ENCODE measurements at places on chromosomes 1 and 21. TPM values are rescaled to one million over a fixed set of nuclear protein-coding genes. Genes with fewer than 3 reads are reported as not detected.

DNA sequence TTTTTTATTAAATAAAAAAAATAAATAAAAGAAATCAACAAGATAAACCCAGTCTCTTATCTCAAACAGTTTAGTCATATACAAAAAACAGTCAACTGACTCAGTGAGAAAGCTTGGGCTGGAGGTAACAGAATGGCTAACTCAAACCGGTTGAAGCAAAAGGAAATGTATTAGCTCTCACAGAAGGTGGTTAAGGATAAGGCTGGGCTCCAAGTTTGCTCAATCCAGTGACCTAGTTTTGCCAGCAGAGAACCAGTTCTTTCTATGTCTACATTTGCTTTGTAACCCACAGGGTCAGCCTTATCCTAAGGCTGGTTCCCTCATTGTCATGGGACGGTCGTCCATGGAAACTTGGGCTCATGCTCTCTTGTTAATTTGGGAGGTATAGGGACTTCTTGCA, 144.5 kb upstream of the L1TD1 start:
- DNase-seq, result no peak

GRCh38 chr1:165635823-165636222, 4.8 kb downstream of the MGST3 start:
- DNase-seq, result no peak

DNA sequence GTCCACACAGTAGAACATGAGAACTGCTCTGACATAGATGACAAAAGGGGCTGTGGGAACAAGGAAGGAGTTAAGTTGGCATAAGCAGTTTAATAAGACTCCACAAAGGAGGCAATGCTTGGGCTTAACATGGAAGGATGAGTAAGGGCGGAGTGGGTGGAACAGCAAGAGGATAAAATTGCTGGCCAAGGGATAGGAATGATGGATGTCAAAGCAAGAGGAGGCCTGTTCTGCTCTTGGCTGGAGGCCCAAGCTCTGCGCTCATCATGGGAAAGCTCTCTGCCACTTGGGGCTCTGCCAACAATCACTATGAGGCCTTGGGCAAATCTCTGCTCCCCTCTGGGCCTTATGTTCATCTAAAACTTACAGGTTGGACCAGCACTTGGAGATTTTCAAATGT, 98.3 kb upstream of the CAMK1G start:
- no peak for DNase-seq

GRCh38 chr1:37325010-37325409, 149.4 kb upstream of the ZC3H12A start:
- no peak for DNase-seq

Gene PRRX1
- total RNA-seq, result not detected

- no peak for DNase-seq
Measured at GRCh38 chr1:80495806-80496205, 1304.9 kb upstream of the ADGRL2 start.

DNA sequence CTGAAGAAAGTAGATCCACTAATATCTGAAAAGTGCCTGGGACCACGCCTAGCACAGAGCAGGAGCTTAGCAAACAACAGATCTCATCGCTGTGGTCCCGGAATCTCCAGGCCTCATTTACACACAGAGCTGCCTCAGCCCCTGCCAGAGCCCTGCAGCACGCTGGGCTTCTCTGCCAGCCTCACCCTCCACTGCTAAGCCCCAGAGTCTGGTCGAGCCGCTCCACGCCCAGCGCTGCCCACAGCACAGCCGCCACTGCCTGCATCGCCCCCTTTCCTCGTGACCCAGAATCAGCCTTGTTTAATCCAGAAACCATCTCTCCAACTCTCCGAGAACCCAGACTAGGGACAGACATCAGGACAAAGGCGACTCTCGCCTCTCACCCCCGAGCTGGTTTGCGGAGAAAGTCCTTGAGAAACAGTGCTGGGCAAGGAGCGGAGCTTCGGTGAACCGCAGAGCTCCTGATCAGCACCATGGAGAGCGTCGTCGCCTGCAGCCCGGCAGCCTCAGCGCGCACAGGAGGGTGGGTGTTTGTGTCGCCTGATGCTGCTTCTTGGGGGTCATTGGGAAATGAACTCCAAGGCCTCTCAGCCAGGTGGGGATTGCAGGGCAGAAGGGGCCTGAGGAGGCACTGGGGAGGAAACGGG, 145.1 kb downstream of the NPHP4 start:
- DNase-seq, result no peak

- no peak for DNase-seq
Measured at GRCh38 chr1:230816018-230816417, 52.3 kb downstream of the C1orf198 start.

Gene LRRC38
- not detected for total RNA-seq

Gene ACTN2
- total RNA-seq, result not detected

GRCh38 chr1:206864939-206865671, at the start of gene IL20:
Gene IL20, plus strand, starts transcription at chr1:206865623. Its CDS starts 230 bp downstream, at chr1:206865853.
- DNase-seq, result peak; percentile 87

- no peak for DNase-seq
Measured at GRCh38 chr1:165573787-165574186, 30.0 kb downstream of the LRRC52 start.

GRCh38 chr1:67468066-67468718, 38.0 kb upstream of the SERBP1 start:
- DNase-seq, result no peak

- no peak for DNase-seq
Measured at GRCh38 chr1:183609313-183609712, 19.1 kb upstream of the NCF2 start.

- no peak for DNase-seq
Measured at GRCh38 chr1:76274302-76274701, 199.8 kb downstream of the ST6GALNAC3 start.

Gene SYT14
- not detected for total RNA-seq

Gene KIF1B
- 10.0 TPM for total RNA-seq

DNA sequence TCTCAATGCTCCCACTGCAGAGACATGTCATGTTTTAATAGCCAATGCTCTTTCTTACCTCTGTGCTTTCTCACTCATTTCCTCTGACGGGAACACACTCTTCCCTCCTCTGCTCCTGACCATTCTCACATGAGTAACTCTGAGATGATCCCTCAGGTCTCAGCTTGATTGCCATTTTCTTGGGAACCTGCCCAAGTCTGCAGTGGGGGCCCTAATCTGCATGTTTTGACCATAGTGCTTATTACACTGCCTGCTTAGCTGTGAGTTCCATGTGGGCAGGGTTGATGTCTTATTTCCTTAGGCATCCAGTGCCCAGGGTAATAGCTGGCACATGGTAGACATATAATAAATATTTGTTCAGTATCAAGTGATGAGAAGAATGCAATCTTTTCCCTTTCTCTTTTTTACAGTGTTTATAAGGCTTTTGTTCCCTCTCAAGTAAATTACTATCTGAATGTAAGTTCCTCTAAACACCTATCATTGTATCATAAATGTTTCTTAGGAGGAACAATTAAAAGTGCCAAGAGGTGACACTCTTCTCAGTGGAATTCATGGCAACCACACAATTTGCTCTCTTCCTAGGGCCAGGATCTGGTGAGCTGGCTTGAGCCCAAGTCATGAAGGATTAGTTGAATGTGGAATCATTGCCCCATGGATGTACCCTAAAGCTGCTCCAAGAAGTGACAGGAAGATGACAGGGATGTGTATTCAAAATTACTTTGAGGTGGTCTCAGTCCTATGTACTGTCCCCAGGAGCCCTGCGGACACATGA, 485.4 kb upstream of the USP24 start:
- no peak for DNase-seq

GRCh38 chr21:42545745-42546144, 32.1 kb downstream of the SLC37A1 start:
- DNase-seq, result no peak

DNA sequence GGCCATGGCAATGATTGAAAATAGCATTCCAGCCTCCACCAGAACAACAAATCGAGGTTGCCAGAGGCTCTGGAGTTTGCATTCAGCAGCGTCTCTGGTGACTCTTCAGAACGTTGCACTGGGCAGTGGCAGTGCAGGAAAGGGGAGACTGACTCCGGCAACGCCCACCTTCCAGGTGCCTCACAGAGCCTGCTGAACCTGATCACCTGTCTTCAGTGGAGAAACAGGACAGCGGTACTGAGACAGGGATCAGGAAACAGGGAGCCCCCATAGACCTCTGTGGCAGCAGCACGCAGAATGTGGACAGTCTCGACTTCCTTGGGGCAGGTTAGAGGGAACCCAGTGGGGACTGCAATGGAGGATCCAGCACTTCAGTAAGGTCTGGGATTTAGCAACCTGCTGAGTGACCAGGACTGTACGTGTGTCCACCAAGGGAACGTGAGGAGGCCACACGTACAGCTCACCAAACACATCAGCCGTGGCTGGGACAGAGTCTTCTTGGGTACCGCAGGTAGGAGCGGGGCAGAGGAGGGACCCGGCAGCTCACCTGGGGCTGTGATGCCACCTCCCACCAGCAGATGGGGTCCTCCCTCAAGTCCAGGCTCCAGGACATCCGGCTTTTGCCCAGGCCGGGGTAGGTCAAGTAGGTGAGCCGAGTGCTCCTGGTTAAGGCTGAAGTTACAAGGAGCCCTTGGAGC, 128.6 kb downstream of the PRDM2 start:
- no peak for DNase-seq

- no peak for DNase-seq
Measured at GRCh38 chr1:68624233-68624632, 127.4 kb upstream of the DEPDC1 start.

DNA sequence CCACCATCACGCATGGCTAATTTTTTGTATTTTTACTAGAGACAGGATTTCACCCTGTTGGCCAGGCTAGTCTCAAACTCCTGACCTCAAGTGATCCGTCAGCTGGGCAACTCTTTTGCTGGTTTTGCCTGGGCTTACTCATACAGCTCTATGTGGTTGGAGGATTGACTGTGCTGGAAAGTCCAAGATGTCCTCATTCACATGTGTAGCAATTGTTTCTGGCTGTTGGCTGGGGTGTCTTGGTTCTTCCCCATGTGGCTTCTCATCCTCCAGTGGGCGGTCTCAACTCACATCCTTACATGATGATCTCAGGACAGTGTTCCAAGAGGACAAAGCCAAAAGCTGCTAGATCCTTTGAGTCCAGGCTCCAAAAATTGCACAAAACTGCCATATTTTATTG, 53.3 kb downstream of the TEX35 start:
- no peak for DNase-seq

DNA sequence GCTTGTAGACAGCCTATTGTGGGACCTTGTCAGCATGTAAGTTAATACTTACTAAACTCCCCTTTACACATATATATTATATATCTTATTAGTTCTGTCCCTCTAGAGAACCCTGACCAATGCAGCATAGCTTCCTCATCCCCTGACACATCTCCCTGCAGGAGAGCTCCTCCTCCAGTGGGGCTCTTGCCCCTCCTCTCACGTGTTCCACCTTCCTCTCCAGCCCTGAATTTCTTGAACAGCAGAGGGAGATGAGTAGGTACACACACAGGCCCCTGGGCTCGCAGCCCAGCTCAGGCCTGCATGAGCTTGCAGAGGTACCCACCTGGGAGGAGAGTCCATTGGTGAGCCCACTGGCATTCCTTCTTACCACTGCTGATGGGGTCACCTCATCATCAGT, 27.3 kb upstream of the GOLT1A start:
- DNase-seq, result no peak

- no peak for DNase-seq
Measured at GRCh38 chr1:160522622-160523345, at the start of gene SLAMF6. Gene SLAMF6, minus strand, starts transcription at chr1:160523255. Its CDS starts 63 bp downstream, at chr1:160523192.

DNA sequence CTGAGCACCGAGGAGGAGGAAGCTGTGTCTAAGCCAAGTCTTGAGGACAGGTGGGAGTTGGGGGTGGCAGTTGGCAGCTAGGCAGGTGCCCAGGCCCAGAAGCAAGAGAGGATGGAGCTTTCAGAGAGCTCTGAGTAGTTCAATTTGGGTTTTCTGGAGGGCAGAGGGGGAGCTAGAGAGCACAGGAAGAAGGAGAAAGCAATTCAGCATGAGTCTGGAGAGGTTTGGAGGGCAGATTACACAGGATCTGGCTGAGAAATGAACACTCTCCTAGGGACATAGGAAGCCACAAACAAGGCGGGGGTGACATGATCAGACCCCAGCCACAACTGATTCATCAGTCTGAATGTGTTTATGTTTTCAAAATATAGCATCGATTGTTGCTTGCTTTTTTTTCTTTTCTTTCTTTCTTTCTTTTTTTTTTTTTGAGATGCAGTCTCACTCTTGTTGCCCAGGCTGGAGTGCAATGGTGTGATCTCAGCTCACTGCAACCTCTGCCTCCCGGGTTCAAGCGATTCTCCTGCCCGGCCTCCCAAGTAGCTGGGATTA, 23.8 kb downstream of the PTPRF start:
- DNase-seq, result no peak

DNA sequence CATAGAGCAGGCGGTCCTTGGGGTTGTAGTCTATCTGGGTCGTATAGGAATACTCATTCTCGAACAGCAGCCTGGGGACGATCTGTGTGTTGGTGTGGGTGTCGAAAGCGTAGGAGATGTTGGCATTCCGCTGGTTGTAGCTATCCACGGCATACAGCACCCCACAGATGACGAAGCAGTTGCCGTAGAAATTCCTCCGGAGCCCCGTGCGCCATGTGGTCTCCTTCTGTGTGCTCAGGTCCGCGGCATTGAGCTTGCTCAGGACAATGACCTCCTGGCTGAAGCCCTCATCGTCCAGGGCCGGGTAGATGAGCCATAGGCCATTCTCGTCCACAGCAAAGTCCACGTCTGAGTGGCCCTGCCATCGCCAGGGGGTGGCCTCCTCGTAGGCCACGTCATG, 39.9 kb downstream of the OLFML2B start:
- DNase-seq, result no peak

DNA sequence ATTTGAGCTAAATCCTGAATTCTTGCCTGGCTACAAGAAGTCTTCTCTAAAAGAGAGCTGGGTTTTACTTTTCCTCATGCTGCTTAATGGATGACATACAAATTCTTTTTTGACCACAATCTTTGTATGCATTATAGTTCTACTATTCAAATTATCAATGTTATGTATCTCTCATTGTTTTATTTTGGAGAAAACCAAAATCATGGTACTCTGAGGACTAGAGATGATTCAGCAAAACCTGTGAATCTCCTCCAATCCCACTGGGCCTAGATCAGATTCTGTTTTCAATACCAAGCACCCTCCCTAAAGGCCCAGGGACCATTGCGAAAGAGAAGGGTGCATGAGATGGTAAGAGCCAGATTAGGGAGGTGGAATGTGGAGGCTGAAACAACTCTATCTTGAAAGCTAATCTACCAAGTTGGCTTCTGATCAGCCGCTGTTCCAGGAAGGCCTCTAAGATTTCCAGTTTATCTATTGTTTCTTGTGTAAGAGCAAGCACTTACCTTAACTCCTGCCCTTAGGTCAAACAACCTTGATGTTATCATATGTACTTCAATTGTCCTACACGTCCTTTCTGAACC, 547.2 kb downstream of the PLPP3 start:
- DNase-seq, result no peak
